SJSA1 (cell line): ENCODE measurements at places on chromosomes 12 and 14. TPM values are rescaled to one million over a fixed set of nuclear protein-coding genes. Genes with fewer than 3 reads are reported as not detected.

GRCh38 chr12:39459027-39459434 lies 16.1 kb upstream of the KIF21A start:
- no peak for DNase-seq

DNA sequence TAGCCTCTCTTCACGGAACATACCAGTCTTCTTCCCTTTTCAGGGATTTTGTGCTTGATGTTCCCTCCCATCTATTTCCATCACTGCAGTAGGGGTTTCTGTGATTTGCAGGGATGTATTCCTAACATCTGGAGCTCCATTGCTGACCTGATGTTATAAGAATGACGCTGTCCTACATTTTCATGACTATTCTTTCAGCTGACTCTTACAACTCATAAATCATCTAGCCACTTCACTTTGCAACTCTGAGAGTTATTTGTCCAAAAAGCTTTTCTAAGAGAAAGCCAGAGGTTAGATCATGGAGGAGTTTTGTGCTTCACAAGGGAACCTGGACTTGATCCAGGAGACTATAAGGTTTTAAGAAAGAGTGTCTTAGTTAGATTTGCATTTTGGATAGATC lies 116.6 kb upstream of the FAR2 start:
- no peak for DNase-seq

DNA sequence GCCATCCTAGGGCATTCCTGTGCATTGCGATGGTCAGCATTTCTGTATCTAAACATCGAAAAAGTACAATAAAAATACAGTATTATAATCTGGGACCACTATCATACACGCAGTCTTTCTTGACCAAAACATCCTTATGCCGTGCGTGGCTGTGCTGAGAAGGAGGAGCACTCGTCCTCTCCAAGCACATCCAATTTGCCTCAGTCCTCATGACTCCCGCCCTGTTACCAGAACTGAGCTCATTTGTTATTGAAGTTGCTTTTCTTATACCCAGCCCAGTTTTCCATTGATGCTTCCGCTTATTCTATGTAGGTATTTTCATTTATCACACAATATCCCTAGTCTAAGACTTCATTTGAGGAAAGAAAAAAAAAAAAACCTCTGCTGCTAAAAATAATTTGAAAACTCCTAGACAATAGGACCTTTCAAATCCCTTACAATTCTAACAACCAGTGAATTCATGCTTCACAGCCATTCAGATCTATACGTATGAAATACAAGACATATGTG lies 236.9 kb upstream of the PLEKHG7 start:
- no peak for DNase-seq

GRCh38 chr12:47997321-47997720 lies 7.0 kb downstream of the COL2A1 start:
- DNase-seq: no peak

- peak; percentile 65 for DNase-seq
Measured at GRCh38 chr12:68538726-68539614, 71.7 kb upstream of the RAP1B start.

DNA sequence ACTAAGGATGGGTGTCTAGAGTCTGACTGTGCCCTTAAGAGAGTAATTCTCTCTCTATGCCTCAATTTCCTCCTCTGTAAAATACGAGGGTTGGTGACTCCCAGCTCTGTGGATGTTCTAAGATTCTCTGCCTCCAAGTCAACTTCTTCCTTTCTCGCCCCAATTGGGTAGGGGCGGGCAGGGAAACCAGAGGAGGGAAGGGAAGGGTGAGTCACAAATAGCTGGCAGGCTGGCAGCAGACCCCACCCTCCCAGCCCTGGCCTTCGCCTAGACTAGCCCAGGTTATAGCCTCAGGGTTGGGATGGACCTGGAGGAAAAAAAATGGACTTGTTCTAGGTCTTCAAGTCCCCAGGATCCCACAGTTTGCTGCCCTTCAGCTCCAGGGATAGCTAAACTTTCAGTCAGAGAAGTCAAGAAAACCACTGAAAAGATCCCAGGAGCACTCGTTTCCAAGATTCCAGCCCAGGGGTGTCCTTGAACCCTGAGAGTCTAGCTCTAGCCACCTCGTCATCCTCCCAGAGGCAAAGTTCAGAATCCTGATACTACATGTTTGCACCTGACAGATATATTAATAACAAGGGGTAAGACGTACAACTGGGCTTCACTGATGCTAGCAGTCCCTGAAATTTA lies 2.3 kb downstream of the DGKA start:
- no peak for DNase-seq

Gene SOAT2
- total RNA-seq: not detected in 2 replicates

Gene SLC8A3
- total RNA-seq: 4.5 and 5.2 TPM in 2 replicates

- peak; percentile 31 for DNase-seq
Measured at GRCh38 chr14:63388766-63389431, 70.2 kb upstream of the GPHB5 start.

Gene CCNK
- 9.0 and 12.1 TPM in 2 replicates for total RNA-seq

DNA sequence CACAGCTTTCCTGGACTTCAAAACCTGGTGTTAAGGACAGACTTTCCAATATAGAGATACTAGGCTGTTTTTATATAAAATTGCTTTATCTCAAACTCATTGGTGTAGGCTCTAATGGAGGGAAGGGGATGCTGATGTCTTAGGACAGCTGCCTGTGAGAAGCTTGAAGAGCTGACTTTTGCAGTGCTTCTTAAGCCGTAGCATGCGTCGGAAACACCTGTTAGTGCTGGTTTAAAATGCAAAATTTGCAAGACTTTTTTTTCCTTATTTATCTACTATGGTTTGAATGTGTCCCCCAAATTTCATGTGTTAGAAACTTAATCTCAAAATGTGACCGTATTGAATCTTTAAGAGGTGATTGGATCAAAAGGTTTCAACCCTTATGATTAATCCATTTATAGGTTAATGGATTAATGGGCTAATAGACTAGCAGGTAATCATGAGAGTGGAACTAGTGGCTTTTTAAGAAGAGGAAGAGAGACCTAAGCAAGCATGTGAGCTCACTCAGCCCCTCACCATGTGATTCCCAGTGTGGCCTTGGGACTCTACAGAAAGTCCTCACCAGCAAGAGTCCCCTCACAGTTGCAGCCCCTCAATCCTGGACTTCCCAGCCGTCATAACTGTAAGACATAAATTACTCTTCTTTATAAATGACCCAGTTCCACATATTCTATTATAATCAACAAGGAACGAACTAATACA lies 60.9 kb upstream of the FUT8 start:
- no peak for DNase-seq

DNA sequence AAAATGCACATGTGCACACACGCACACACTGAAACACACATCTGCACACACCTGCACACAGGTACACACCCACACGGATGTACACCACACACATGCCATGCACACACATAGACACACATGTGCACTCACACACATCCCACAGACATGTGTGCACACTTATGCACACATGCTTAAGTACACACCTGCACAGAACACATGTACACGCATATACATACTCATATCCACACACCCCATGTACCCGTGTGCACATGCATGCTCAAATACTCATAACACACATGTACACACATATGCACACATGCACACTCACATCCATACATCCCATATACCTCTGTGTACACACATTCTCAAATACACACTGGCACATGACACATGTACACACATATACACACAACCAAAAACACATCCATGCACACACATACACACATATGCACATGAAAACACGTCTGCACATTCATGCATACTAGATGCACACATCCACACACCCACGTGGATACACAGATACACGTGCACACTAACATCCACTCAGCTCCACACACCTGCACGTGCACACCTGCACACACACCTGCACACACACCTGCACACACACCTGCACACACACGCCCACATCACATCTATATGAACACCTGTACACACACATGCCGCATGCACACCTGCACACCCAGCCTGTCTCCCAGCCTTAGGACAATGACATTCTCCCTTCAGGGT lies 336.7 kb downstream of the ADGRD1 start:
- DNase-seq: no peak

GRCh38 chr14:80215081-80215480 lies 3.8 kb upstream of the DIO2 start:
- no peak for DNase-seq

GRCh38 chr12:113333877-113334785 lies 778 bp downstream of the SLC8B1 start:
- DNase-seq: no peak

Gene CMA1
- not detected in 2 replicates for total RNA-seq

DNA sequence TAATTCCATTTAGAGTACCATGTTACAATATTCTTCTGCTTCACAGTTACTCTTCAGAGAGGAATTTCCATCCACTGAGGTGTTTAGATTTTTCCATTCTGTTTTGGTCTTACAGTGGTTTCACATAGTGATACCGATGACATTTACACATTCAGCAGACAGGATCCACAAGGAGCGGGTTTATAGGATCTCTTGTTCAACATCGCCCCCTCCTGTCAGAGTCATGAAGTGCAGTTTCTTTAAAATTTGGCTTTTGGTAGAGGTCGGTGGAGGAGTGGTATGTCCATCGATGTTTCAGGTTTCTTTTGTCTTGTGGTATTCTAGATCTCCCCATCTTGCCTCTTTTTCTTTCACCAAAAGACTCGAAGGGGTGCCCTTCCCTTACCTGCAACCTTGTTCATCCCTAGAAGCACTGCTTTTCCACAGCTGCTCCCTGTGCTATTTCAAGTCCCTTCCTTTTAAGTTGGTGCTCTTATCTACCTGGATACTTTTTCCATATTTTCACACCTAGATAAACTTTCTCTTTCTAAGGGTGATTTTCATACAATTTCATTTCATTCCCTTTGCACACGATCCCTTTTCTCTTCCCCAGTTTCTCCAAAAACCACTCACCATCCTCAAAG lies 181.3 kb downstream of the ITPR2 start:
- DNase-seq: peak; percentile 84

DNA sequence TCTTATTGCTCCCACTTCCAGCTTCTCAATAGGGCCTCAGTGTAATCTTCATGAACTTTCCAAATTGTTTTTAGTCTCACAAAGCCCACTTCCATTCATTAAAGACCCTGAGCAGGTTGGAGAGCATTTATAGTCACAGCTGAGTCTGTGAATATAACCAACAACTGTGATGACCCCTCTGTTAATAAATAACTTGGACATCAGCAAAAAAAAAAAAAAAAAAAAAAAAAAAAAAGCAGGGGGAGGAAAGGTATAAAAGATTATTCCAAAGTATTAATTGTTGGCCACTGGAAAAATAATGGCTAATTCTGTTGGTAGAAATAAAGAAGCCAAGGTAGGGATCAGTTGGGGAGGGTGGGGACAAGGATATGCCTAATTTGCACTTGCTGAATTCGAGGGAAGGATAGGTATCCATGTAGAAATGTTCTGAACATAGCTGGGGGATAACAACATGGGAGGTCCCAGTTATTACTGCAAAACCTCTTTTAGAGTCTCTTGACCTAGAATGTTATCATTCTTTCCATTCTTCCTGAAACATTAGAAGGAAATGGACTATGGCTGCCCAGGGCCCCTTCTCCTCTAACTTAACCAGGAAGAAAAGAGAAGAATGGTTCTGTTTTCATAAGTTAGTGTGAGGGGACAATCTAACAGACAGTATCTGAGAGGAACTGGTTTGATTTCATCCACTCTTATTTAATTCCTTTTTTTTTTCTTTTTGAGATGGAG lies 56.5 kb downstream of the SAMD4A start:
- DNase-seq: peak; percentile 71

DNA sequence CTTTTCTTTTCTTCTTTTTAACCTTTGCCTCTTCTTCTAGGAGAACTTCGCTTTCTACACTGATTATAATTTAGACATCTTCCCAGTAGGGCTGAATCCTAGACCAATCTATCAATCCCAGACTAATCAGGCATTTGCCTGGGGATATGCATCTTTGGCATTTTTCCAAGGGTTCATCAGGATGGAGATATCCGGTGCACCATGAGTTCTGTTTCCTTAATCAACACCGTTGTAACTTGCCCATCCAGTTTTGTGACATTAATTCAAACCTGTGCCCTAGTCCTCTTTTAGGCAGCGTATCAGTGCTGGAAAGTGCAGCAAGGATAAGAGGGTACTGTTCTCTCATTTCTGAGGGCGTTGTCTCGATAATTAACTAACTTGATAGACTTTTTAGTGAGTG lies 617 bp upstream of the MGP start:
- no peak for DNase-seq

GRCh38 chr12:65603438-65604351 lies 220.6 kb upstream of the HMGA2 start:
- DNase-seq: peak; percentile 89

Gene SMIM41
- not detected in 2 replicates for total RNA-seq

DNA sequence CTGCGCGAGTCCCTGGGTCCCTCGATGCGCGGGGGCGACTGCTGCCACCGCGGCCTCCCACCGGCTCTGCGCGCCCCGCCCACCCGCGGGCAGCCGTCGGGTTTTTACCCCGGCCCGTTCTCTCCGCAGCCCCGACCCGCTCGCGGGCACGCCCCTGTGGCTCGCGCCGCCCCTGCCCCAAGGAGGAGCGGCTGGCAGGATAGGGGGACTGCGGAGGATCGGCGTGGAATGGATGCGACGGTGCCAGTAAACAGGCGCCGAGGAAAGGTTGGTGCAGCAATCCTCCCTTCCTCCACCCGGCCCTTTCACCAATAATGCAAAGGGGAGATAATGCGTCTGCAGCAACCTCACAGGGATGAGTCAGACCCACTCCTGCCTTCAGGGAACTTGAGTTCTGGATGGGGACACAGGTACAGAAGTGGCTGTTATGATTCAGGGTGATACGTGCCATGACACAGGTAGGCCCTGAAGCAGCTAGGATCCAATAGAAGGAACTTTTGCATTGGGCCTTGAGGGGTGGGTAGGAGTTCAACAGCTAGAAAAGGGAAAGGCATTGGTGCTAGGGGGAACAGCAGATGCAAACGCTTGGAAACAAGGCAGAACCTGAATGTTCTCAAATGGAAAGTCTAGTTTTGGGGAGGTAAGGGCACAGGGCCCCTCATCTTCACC lies 554 bp upstream of the DEGS2 start:
- DNase-seq: no peak

GRCh38 chr14:64412237-64412636 lies 24.1 kb downstream of the MTHFD1 start:
- DNase-seq: no peak

DNA sequence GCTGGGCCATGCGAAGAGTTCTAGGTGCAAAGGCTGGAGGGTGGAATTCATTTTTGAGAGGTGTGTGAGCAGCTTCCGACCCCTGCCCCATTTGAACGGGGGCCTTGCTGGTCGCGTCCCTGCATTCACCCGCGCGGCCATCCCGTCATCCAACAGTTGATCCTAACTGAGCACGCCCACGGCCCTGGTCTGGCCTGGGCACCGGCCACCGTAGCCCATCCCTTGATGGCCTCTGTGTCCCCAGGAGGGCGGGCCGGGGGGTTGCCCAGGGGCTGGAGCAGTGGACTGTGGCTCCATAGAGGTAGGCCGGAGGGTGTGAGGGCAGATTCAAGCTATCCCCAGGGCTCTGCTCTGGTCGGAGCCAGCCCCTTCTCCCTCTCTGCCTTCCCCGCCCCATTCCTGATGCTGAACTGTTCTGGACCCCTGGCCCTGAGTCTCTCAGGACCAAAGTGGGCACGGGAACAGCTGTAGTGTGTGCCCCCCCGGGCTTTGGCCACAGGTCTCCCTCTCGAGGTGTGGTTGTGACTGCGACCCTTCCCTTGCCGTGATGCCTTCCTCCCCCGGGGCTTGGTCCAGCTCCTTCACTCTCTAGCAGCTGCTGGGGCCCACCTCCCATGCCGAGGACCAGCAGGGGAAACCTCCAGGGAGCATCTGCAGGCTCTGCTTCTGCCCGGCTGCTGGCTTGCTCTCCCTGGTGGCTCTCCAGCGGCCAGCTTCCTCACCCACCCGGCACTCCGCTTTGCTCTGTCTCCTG lies 9.1 kb downstream of the MEG3 start:
- DNase-seq: no peak
